Stimulated activated CD4-positive, alpha-beta T cell treated with anti-CD3 and anti-CD28 coated beads, TNF-alpha, amount 100 ng/mL, for 24 hours (primary cell): ENCODE measurements at places on chromosomes 16 and 17.

DNA sequence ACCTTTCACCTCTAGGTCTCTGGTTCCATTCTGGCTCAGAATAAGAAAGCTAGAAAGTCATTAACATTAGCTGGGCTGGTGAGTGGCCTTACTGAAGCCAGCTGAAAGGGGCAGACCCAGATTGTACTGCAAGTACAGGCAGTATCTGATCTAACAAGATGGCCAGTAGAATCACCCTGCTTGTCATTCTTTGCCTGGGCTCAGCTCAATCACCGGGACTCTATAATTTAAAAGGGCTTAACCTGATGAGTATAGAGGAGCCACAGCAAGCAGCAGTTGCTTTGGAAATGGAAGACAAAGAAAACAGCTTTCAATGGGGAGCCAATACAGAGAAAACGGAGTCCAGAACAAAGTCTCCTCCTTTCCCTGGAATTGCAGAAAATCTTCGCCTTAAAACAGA is 13.6 kb downstream of the CDH8 start:
- no peak for DNase-seq

DNA sequence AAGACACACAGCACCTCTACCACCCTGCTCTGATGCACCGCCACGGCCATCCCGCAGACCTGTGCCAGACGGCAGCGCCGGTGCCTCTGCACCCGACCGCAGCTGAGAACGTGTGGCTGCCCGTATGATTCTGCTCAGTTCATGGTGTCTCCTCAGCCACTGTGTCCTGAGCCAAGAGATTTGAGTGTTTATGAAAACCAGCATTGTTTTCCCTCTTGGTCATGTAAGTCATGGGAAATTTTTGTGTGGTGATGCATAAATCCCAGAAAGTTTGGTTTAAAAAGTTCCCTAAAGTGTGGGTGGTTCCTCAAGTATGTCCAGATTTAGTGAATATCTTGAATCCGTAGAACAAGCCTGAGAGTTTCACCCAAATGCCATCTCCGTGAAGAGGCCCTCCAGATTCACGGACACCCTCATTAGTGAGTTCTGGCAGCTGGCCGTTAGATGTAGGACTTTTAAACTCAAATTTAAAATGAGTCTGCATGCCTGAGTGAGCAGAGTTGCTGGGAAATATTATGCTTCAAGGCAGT is 57.6 kb downstream of the CDRT4 start:
- no peak for DNase-seq

DNA sequence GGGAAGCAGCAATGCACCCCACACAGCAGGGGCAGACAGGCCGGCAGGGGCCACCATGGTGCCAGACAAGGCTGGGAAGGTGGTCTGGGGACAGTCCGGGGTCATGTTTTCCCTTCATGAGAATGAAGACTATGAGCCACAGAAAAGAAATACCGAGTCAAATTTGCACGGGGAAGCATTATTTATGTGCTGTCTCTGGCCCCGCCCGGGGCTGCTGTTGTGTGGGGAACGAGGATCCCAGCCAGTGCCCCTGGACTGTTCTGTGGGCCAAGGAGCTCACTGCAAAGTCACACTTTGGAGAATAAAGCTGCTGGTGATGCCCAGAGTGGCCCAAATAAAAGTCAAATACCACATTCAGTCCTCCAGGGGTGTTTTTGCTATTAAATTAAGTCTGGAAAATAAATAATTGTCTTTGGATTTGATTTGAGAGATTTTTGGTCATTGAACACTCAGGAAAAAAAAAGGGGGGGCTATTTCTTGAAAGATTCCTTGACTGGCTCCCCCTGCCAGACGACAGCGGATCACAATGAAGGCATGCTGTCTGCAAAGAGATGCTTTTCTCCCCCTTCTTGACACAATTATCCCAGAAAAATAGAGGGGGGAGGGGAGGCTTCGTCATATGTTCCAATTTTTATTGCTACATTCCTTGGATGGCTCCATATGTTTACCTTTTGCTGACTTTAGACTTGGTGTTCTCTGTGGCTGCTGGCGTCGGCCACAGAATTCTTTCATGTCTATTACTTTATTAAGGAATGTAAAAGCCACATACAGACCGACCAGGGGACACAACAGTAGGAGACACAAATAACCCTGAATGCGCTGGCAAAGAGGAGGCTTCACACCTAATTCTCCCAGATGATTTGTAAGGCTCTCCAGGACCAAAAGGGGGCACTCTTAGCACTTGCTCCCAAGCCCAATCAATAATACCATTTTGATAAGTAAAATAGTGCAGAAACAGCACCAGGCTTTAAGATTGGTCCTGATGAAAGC is 27.1 kb upstream of the ANKFN1 start:
- DNase-seq = peak; percentile 2

DNA sequence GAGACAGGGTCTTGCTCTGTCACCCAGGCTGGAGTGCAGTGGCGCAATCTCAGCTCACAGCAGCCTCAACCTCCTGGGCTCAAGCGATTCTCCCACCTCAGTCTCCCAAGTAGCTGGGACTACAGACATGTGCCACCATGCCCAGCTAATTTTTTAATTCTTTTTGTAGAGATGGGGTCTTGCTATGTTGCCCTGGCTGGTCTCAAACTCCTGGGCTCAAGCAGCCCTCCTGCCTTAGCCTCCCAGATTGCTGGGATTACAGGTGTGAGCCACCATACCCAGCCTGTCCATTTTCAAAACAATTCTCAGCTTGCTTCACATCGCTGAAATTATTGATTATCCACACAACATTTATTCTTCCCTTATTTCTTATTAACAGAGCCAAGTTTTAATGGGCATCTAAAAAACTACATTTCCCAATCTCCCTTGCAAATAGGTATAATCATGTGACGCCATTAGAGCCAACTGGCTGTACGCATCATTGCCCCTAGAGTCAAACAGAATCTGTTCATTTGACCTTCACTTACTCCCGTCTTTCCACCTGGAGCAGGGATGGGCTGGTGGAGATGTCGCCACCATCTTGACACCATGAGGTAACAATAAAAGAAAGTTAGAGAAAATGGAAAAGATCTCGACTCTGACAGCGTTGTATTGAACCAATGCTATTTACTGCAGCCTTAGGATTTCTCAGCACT is 148.0 kb upstream of the FOXF1 start:
- DNase-seq = no peak

GRCh38 chr17:59897090-59897489 is 4.2 kb downstream of the RPS6KB1 start:
- DNase-seq = no peak

- no peak for DNase-seq
These were observed 301.9 kb downstream of the SOX9 start for GRCh38 chr17:72422505-72423285.

GRCh38 chr16:57392694-57393093 is 11.9 kb upstream of the CCL17 start:
- DNase-seq = no peak

- DNase-seq = peak; percentile 56
These were observed 3.8 kb downstream of the ARSG start for GRCh38 chr17:68295086-68295485.

- no peak for DNase-seq
These were observed 30.1 kb downstream of the CCL4 start for GRCh38 chr17:36133602-36134236.

- no peak for DNase-seq
These were observed 1.4 kb upstream of the CBX2 start for GRCh38 chr17:79776376-79777119.

DNA sequence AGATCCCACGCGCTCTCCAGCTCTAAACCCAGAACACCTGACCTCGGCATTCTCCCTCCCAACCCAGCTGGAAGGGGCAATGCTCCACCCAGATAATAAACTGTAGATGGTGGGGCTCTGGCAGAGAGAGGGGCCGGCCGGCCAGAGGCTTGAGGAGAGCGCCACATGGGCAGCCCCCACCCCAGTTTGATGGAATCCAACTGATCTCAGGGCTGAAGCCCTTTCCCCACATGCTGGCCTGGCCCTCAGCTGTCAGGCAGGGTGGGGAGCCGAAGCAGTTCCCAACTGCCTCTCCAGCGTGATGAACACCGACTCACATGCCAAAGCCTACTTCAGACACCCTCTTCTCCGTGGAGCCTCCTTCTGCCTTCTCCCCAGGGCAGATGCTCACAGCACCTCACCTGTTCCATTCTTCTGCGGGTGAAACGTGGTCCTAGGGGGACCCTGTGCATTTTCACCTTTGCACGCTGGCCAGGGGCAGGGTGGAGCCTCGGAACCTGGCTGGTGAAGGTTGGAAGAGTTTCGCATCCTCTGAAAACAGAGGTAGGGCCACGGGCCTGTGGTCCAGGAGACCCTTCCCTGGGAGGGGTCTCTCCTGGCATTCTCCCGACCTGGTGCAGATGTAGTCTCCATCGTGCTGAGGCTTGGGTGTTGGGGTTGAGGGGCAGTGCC is 65.7 kb upstream of the ZNF469 start:
- no peak for DNase-seq

- no peak for DNase-seq
These were observed at the start of gene PITPNM3 for GRCh38 chr17:6556121-6557039. Gene PITPNM3 (minus strand): TSS chr17:6556555. CDS start chr17:6556406, 149 bp downstream.

DNA sequence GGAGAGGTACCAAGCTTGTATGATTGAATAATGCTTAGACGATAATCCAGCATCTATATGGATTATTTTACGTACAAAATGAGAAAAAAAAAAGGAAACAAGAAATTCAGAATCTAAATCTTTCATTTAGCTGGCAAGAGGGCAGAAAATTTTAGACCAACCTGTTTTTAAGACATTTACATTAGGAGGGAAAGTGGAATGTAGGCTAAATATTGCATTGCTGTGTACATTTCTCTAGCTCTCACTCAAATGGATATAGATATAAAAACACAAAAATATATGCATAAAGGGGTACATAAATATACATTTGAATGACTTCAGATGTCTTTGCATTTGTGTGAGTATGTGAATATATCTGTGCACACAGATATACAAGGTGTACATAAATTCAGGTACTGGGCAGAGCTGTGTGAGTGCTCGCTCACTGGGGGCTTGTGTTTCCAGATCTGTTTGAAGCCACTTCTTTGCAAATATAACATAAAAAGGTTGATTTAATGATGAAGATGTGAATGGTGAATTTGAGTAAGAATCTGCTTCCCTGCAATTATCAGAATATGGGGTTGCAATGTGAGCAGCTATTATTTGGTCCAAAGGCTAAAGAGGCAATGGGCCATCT is 14.2 kb upstream of the ZFHX3 start:
- DNase-seq = no peak

- DNase-seq = no peak
These were observed 589.3 kb downstream of the MAF start for GRCh38 chr16:79011282-79011681.

- DNase-seq = no peak
These were observed 101.1 kb downstream of the CMIP start for GRCh38 chr16:81545470-81546250.

DNA sequence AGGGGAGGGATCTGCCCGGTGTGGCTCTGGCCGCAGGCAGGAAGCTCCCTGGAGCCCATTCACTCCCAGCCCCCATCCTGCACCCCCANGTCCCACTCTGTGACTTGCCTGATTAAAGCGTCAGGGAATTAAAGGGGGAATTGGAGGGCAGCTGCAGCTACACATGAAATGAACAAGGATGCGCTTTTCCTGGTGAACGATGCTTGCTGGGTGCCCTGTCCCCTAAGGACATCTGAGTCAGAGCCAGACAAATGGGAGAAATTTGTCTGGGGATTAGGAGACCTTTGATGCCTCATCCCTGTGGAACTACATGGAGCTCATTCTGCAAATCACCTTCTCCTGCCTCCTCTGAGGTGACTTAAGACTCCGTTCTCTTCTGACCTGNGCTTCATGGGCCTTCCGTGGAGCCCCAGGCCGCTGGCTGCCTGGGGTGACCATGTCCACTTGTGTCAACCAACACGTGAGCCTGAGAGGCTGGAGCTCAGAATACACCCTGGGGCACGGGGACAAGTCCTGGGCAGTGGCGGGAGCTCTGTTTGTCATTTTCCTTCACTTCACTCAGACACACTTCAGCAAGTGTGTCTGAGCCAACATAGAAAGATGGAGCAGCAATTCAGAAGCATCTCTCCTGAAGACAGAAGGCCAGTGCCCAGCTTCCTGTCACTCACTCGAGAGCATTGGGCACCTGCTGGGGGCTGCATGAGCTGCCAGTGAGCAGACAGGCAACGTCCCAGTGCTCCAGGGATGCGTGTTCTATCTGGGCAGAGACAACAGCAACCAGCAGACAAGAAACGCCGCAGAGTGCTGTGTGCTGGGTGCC is 54.1 kb downstream of the METRNL start:
- no peak for DNase-seq

GRCh38 chr17:51733166-51733565 is 425.3 kb downstream of the CA10 start:
- no peak for DNase-seq

GRCh38 chr17:38419508-38419981 is 8.7 kb upstream of the ARHGAP23 start:
- no peak for DNase-seq

DNA sequence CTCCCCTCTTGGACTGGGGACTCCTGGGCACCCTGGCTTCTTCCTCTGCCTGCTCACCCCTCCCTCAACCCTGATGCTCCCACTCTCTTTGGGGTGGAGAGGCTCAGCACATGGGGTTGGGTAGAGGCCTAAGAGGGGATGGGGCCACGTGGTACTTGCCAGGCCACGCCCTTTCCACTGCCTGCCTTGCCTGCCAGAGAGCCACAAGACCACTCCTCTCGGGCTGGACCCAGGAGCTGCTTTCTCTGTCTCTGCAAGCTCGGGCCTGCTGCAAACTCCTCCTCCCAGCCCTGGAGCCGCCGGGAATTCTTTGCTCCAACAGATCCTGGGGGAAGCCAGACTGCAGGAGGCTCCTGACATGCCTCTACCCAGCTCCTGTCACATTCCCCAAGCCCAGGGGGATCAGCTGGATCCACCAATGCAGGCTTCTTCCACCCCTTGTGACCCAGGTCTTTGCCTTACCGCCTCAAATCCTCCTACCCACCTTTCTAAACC is 11.8 kb downstream of the DLX4 start:
- DNase-seq = no peak

GRCh38 chr17:71251951-71252350 is 868.9 kb upstream of the SOX9 start:
- DNase-seq = no peak

DNA sequence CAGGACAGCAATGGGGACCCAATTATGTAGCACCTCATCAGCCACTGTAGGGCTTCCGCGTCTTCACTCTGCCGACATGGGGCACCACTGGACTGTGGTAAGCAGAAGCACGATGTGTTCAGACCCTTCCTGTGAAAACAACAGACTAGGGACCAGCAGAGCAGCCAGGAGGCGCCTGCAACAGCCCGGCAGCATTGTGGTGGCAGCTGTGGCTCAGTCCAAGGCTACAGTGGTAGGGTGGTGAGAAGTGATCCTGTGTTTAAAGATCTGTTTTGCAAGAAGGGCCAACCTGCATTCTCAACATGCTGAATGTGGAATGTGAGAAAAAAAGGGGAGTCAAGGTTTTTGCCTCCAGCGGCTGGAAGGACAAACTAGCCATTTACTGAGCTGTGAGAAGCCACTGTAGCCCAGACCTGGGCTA is 80.8 kb downstream of the GAS7 start:
- no peak for DNase-seq
